ENCODE measurements at places on chromosomes 3 and 15.

DNA sequence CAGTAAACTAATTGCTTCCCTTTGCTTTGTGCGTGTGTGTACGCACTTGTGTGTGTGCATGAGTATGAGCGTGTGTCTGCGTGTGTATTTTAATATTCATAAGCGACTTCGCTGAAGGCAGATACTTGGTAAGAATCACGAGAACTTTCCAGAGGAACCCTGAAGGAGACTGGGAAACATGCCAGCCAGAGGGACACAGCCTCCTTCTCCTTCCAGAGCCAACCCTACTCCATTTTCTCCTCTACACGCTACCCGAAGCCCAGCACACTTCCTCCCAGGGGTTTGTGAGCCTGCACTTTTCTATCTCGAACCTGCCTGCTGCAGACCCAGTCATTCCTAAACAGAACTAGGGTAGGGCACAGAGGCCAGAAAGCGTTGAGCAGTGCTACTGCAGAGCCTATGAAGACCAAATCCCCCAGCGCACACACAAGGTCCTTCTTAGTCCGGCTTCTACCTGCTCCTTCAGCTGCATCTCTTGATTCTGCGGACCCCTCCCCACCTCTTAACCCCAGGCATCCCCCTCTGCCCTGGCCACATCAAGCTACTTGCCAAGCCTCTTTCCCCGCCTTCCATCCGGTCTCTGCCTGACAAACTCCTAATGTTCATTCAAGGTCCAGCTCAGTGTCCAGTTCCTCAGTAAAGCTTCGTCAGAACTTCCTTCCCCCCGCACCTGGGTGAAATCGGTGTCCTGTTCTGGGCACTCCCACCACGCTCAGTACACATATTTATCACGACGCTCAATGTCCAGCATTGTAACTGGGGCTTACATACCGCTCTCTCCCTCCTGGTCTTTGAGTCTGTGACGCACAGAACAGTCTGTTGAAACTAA lies 191.8 kb downstream of the FAM43A start:
- no peak for DNase-seq

DNA sequence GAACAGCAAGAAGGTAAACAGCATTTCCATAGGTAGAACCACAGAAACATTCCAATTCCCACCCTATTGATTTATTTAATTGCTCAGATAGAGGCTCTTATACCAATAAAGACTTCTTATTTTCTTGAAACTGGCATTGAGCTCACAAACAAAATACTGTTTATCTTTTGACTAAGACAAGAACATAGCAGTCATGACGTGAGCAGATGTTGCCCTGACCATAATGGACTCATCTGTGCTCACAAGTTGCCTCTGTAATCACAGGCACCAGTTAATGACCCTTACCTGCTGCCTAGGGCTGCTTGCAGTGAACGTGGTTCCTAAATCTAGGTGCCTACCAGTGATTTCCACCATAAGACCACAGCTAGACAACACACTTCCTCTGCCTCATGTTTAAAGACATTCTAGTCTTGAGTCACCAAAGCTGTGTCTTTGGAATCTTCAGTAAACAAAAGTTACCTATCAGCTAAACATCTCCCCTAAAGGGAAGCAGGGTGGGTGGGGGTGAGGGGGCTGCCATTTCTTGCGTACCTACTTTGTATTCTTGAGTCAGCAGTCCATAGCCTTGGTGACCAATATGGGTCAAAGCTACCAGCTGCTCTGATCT lies 2.1 kb downstream of the FYCO1 start:
- DNase-seq: peak; percentile 53

GRCh38 chr3:111737706-111738086 lies 121.4 kb upstream of the PHLDB2 start:
- DNase-seq: no peak

DNA sequence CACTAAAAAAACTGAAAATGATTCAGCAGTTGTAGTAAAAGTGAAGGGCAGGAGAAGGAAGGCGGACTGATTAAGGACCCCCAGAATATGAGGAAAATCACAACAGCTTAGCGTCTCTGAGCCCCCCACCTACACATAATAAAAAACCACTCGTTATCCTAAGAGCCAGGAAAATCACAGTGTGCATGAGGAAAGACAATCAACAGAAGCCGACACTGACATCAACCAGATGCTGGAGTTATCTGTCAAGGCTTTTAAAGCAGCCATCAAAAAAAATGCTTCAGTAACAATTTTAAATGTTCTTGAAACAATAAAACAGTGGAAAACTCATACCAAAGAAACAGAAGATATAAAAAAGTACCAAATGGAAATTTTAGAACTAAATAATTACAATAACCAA lies 9.7 kb upstream of the CXCR6 start:
- DNase-seq: no peak

GRCh38 chr3:124774327-124774718 lies 44.1 kb downstream of the UMPS start:
- no peak for DNase-seq

GRCh38 chr3:76387000-76387399 lies 601.7 kb upstream of the ZNF717 start:
- no peak for DNase-seq

DNA sequence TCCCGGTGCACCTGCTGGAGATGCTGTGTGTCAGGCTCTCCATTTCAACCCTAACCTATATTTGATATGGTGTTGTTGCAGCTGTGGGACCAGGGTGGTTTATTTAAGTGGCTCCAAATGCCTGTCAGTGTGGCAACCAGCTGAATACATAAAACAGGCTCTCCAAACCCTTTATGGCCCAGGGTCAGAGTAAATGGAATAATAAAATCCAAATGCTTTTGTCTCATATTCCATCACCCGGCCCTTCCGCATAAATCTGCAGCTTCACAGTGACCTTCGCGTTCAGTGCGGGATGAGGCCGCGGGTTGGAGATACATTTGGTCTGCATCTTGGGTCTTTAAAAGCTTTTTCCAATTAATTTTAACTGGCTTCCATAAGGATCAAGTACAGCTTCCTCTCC lies 382.1 kb upstream of the NR2F2 start:
- DNase-seq: no peak

- peak; percentile 70 for DNase-seq
These were observed at the start of gene SQOR for GRCh38 chr15:45634432-45635190. TSS of gene SQOR (plus strand) at chr15:45635029. CDS start at chr15:45658924, 23,895 bp downstream.

DNA sequence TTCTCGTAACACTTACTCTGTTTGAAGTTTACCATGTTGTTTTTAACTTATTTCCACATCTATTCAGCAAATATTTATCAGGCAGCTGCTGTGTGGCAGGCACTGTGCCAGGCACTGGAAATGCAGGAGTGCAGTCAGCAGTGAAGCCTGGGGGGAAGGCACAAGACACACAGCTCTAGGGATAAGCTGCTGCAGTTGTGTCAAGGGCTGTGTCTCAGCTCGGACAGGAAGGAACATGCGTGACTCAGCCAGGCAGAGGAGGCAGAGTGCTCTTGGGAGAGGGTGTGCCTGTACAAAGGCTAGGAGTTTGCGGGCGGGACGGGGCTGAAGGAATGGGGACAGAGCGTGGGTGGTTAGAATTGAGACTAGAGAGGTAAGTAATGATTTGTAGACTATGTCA lies 24.7 kb downstream of the LYSMD4 start:
- DNase-seq: no peak

- DNase-seq: peak; percentile 57
These were observed 33.9 kb downstream of the PFN2 start for GRCh38 chr3:149936812-149937230.

- no peak for DNase-seq
These were observed 19.1 kb upstream of the RAP2B start for GRCh38 chr3:153142961-153143360.

DNA sequence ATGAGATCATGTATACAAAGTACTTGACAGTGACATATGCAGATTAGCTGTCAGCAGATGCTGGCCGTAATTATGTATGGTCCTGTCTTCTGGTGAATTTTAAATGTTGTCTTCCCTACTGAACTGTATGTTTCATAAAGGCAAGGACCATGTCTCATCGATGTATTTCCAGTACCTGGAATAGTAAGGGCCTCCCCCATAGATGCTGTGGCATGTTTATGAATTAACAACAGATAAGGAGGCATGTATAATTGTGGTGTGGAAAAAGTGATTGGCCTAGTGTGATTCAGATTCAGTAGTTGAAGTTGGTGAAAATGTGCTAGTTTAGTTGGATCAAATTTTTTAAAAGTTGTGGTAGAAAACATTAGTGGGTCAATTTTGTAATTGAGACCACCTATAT lies 202.7 kb upstream of the SLC2A2 start:
- no peak for DNase-seq

- DNase-seq: no peak
These were observed 29.9 kb upstream of the POLR2M start for GRCh38 chr15:57676585-57676984.

DNA sequence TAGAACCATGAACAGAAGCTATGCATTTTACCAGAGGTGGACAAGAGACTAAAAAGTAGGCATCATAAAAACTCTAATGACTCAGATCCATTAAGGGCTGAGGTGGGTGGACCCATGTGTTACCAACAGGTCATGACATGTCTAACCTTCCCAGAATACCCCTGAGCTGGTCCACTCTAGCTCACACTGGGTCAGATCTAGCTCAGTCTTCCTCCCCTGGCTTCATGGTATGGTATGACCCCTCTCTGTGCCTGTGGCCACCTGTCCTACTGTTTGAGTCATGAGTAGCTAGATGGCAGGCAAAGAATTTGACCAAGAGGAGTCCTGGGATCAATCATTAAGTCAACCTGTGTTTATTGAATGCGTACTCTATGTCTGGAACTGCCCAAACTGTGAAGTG lies 340.4 kb downstream of the EPHB1 start:
- DNase-seq: no peak

All from CD4-positive, alpha-beta T cell treated with Interleukin-12 subunit alpha and Interleukin-12 subunit beta, for 1 hour (primary cell).